NCI-H69 (cell line): ENCODE measurements at places on chromosomes 2 and 18.

DNA sequence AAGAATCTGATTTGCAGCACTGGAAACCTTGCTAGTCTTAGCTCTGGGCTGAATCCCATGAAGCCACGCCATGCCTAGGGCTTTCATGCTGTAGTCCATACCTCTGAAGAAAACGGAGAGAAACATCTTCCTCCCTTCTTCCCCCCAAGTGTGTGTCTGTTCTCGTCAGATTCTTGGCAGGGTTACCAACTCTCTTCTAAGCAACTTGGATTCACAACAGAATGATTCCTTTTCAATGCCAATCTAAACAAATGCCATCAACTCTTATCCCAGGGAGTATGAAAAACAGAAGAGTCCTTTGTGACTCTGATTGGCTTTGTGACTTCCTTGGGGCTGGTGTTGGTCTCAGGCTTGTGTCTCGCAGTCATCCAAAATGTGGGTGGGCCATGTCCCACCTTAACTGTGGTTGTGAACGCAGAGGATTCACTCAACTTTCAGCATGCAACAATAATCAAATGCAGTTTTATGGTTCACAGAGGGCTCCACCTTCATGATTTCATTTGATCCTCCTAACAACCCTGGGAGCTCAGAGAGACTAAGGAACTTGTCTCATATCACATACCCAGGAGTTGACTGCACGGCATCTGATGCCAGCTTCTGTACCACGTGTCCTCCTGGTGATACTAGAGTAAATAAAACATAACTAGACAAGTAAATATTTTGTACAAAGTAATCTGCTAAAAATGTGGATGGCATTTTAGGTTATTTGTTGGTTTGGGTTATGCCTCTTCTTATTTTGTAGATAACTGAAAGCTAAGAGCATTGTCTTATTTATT, 186.0 kb upstream of the TNP1 start:
- no peak for DNase-seq

- DNase-seq, result no peak
Observed at GRCh38 chr2:283996-284794, 3.7 kb downstream of the ALKAL2 start.

DNA sequence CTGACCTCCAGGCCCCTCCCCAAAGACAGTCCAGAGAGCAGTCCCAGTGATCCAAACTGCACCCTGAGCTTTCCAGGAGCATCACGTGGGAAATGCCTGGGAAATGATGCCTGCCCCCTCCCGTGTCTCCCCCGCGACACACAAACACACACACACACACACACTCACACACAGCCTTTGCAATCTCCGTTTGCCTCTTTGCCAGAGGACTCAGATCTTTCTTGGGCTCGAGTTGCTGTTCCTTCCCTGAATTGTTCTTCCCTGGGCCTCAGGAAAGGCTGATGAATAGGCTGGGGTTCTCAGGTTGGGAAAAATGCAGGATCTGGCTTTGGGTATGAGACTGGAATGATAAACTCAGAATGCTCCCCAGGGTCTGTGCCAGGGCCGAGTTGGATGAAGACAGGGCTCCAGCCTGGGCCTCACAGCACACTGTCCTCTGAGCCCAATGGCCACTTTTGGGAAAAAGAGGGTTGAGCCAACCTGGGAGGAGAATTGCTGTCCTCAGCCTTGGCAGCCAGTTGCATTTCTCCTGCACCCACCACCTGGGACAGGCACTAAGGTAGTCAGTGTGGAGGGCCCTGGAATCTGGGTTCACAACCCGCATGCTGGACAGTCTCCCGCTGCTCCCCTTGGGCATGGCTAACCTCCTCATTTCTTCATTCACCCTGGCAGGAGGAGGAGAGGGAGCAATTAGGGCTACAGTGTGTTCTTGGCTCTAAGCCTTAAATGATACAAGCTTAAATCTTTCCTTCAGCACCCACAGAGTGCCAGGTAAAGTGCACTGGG, 43.9 kb upstream of the ATP6V1B1 start:
- DNase-seq, result no peak

DNA sequence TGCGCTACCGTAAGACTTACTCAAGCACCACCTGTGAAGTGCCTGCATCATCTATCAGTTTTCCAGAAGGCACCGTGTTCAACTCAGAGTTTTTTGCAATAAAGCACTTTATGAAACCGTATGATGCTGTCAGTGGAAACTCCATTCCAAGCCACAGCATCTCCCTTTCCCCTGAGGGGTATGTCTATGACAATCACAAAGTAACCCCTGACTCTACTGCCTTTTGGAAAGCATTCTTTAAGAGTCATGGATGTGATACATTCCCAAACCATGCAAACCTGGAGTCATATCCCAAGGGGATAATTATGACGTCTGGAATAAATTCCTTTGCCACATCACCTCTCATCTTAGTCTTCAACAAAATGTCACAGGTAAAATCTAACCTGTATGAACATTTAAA, 39.2 kb downstream of the UNC50 start:
- no peak for DNase-seq

GRCh38 chr2:145927131-145927950, 1407.4 kb upstream of the ZEB2 start:
- no peak for DNase-seq

DNA sequence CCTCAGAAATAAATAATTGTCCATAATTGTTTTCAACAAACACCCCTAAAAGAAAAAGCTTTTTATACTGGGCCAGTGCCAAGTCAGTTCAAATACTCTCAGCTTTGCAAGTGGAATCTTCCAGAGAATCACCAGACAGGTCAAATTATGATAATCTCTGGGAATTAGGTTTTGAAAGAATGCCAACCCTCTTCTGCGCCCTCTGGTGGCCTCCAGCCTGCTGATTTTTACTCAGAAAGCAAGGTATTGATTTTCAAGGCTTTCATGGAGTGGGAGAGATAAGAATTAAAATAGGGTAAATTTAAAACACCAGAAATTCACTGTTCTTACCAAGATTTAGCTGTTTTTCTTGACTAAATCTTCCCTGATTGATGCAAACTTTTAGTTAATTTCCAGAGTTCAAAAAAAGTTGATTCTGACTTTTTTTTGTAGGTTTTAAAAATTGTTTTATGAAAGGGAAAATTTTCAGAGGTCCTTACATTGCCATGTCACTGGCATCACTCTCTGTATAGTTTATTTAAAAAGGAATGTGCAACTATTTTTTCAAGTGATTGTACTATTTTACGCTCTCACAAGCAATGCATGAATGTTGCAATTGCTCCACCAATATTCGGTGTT, 282.9 kb upstream of the TNP1 start:
- peak; percentile 54 for DNase-seq

DNA sequence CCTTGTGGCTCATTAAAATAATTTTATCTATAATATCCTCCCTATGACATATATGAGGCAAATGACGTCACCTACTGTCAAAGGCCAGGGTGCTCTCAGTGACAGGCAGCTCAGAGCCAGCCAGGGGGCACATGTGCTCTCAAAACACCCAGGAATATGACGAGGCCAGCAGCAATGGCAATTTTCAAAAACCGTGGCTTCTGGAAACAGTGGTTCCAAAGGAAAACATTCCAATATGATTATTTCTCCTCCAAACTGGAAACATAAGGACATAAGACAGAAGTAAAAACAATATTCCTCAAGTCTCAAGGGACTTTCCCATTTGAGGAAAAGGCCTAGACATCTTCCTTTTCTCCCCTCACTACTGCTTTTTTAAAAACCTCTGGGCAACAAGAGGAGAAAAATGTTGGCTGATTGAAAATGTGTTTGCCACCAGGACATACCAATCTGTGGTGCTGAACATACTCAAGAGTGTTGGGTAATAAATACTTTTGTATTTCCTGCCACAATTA, 40.8 kb downstream of the RNF152 start:
- DNase-seq, result no peak

DNA sequence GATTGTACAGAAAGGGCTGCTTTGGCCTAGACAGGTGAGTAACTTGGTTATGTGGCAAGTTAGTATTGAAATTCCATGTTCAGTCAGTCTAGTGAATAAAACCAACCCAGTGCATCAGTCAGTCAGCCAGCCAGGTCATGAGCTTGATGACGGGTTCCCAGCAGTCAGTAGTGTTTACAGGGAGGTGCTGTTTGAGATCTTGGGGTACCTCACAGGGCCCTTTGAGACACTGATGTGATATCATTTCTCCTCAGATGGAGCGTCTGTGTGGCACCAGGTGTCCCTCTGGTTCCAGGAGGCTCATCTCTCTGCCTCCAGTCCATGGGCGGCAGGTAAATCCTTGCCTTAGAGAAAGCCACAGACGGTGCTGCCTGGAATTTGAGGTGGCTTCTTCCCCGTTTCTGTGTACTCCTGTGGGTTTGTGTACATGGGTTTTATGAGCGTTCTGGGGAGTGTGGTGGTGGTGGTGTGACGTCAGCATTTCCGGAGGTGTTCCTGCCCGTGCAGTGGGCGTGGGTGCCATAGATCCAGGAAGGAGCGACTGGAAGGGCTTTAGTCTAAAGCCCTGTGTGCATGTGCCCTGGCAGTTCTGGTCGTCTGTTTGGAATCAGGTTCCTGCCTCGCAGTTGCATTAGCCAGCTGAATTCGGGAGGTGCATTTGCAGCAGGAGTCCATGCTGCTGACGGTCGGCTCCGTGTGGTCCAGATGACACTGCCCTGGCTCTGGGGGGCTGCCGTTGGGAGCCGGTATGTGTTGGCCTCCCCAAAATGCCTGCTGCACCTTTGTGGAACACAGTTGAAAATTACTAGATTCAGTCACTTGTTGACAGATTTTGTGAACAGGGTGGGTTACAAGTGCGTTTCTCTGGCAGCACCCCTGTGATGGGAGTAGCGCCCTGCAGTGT, 2.1 kb downstream of the CTDP1 start:
- DNase-seq, result no peak

- peak; percentile 37 for DNase-seq
Observed at GRCh38 chr2:33395655-33396249, 80.7 kb upstream of the RASGRP3 start.

DNA sequence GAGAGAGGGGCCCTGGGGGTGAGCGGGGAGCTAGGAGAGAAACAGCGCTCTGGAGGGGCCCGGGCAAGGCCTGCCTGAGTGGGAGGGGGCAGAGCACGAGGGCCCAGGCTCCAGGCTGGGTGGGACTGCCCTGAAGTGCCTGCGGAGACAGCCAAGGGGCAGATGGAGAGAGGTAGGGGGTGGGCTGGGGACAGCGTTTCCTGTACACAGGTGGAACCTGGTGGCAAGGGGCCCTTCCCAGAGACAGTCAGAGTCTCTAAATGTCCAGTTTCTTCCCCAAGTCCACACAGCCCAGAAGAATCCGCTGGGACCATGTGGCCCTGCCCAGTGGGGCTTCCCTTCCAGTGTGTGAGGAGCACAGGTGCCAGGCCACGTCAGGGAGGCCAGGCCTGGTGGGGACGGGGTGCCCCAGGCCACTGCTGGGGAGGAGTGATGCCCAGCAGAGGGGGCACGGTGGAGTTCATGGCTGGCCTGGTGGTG, 1.7 kb upstream of the GPR35 start:
- no peak for DNase-seq

DNA sequence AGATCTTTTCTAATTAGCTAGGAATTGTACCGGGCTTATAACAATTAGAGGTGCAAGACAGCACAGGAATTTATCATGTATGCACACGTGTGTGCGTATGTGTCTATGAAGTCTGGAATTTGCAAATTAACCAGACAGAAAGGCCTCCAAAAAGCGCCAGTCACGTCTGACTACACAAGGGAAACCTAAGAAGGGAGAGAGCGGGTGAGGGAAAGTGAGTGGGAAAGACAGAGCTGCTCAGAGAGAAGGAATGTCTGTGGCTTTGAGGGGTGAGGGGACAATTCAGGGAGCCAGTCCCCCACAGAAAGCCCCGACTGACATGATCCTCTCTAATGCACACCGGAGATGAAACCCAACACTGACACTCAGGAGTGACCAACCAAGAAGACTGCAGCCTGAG, 197.7 kb upstream of the SH3BP4 start:
- no peak for DNase-seq

DNA sequence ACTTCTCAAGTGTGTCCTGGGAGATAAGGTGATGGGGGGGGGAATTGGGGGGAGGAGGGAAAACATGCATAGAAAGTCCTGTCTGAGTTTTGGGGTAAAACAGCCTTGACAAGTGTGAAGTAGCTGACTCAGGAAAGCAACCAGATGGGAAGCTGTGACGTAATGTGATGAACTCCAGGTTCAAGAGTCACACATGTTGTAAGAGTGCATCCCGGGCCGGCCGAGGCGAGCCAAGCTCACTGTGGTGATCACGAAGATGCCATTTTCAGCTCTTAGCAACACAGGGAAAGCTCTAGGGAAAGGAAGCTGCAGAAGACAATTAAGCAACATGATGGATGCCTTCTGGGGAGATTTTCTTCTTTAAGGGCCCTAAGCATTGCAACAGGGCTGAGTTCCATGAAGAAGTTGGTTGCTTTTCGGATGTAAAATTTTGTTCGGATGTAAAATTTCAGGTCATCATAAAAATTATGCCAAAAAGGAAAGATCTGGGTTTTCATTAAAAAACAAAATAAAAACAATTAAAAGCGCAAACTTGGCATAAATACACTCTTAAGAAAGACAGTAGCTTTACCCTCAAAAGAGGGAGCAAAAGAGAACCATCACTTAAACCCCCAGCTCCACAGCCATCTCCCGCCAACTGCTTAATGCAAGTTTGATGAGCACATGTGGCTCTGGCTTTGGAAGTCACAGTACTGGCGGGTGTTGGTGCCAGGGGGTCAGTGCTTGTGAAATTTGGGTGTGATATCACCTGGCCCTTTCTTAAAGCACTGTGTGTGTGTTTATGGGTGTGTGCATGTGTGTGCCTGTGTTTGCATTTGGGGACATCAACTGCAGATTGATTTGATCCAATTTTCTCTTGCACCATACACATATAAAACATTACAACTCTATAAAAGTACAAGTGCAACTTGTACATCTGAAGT, 19.1 kb downstream of the SERTAD2 start:
- no peak for DNase-seq

GRCh38 chr18:12928206-12928605, 19.6 kb upstream of the SEH1L start:
- no peak for DNase-seq

GRCh38 chr2:206084439-206084869, 1.5 kb downstream of the INO80D start:
- DNase-seq, result peak; percentile 82

GRCh38 chr2:200373973-200374416, 67.5 kb downstream of the SPATS2L start:
- no peak for DNase-seq
